ENCODE measurements at places on chromosomes 4 and X.

DNA sequence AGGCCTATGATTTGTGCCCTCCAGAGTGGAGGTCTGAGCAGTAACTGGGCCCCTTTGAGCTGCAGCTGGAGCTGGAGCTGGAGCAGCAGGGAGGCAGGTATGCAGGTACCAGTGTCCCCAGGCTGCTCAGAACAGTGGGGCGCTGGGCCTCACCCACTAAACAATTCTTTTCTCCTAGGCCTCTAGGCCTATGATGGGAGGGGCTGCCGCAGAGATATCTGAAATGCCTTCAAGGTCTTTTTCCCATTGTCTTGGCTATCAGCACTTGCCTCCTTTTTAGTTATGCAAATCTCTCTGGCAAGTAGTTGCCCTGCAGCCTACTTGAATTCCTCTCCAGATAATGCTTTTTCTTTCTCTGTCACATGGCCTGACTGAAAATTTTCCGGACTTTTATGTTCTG lies 79.7 kb upstream of the OTUD4 start:
- DNase-seq, result no peak

- DNase-seq, result no peak
Measured at GRCh38 chr4:4598851-4599411, 57.1 kb upstream of the STX18 start.

DNA sequence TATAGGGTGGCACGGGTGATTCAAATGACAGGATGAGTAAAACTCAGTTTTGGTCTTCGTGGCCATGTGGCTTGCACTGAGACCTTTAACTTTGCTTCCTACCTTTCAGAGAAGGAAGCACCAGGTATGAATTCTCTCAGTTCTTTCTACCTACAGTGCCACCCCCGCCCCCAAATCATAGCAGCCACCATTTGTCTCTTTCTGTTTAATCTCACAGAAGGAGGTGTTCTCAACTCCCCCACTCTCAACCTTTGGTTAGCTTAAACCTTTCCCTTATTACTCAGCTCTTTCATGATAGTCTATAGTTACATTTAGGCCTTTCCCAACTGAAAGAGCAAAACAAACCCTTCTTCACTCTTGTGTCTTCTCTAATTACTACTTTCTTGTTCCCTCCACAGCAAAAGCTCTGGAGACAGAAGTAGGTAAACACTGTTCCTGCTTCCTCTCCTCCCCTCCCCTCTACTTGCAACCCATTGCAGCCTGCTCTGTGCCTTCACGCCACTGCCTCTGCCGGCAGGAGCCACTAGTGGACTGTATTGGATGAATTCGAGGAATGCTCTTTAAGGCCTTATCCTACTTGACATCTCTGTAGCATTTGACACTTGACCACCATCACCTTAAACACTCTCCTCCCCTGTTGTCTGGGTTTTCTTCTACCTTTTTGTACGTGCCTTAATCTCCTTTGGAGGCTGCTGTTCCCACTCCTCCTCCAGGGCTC lies 123.7 kb downstream of the AFF1 start:
- DNase-seq, result peak; percentile 54

- no peak for DNase-seq
Measured at GRCh38 chr4:63302078-63302477, 1107.2 kb downstream of the TECRL start.

DNA sequence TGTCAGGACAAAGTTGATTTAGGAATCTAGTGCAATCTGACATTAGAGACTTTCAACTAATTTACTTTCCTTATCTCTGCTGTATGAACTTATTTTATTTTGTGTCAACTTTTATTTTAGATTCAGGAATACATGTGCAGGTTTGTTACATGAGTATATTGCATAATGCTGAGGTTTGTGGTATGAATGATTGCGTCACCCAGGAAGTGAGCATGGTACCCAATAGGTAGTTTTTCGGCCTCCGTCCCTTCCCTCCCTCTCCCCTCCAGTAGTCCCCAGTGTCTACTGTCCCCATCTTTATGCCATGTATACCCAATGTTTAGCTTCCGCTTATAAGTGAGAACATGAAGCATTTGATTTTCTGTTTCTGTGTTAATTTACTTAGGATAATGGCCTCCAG lies 68.7 kb upstream of the TEX13D start:
- DNase-seq, result no peak

- no peak for DNase-seq
Measured at GRCh38 chrX:19017271-19017670, 33.4 kb upstream of the PHKA2 start.

DNA sequence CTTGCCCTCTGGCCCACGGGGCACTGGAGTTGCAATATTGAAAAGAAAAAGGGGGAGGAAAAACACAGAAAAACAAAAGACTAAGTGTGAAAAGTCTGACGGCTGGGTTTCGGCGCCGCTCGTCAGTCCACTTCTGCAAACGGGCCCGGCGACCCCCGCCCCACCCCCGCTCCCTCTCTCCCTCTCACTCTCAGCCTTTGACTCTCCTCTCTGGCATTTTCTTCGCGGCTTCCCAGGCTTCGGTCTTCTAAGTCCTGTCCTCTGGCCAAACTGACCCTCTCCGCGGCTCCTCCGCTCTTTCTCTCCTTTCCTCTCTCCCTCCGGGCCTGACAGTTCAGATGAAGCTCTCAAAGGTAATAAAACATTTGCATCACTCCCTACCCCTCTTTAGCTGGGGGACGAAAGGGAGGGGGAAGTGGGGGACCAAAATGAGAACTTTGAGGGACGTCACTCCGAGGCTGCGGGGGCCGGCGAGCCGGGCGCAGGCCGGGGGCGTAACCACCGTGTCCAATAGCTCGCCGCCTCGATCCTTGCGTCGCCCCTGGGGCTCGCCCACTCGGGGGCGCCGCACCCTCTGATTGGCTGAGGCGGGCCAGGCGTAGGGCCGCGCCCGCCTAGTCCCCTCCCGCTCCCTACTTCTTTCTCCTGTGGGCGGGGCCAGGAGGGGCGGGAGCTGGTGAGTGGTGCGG lies at the start of gene NKX6-1:
TSS of gene NKX6-1 (minus strand) at position 358 of the 689 bp plus-strand sequence. CDS start 1,064 bp downstream, outside the sequence.
- DNase-seq, result no peak

GRCh38 chr4:24924309-24924781 lies 11.5 kb upstream of the CCDC149 start:
- DNase-seq, result no peak

- DNase-seq, result no peak
Measured at GRCh38 chrX:51494409-51494808, 2.0 kb downstream of the NUDT11 start.

DNA sequence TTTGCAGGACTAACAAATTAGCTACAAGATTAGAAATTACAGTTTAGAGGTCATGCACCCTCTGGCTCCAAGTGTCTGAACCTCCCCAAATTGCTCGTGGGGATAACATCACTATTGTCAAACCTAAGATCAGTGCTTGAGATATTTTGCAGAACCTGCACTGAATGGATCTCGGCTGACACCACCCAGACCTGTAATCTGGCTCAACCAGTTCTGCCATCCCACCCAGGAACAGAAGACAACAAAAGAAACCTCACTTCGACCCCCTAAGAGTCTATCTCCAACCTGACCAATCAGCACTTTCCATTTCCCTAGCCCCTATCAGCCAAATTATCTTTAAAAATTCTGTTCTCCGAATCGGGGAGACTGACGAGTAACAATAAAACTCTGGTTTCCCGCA lies 318.7 kb downstream of the NAP1L3 start:
- DNase-seq, result no peak

- no peak for DNase-seq
Measured at GRCh38 chrX:63784346-63784901, 590 bp downstream of the ARHGEF9 start.

- DNase-seq, result no peak
Measured at GRCh38 chrX:14865201-14865600, 7.7 kb downstream of the FANCB start.

DNA sequence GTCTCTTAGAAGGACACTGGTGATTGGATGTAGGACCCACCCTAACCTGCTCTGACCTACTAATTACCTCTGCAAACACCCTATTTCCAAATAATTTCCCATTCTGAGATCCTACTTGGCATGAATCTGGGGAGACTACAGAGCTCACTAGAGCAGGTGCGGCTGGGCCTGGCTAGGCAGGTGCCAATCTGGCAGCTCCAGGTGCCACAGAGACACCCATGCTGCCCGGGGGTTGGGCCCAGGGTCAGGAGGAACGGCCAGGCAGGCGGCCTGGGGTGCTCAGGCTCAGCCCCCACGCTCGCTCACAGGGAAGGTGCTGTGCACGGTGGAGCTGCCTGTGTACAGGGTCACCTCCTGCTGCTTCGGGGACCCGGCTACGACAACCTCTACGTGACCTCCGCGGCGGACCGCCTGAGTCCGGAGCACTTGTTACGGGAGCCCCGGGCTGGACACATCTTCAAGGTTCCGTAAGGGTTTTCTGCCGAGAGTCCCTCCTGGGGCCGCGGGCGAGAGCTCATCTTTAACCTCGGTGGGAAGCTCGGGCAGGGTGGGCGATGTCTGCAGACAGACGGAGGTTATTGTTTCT lies 26.5 kb upstream of the PLCXD1 start:
- DNase-seq, result no peak

DNA sequence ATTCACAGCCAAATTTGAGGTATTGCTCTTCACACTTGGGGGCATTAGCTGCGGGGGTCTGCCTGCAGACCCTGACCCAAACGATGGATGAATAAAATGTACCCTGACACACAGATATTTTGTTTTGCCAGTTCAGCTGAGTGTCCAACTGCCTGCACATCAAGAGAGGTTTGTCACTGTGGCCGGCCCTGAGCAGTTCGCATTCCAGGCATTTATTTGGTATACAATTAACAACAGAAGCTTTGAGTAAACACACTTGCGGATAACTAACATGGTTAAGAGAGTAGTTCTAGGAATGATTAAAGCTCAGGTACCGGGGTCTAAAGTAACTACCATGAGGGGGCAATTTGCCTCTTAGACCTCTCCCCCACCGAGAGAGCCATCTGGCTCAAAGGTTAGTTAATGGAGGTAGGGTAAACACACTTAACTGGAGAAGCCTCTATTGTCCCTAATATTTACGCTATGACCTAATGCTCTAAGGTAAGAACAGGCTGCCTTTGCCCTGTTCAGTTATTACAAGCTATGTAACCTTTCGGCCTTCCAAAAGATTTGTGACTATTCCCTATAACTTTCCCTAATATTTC lies 162.0 kb downstream of the SNCA start:
- no peak for DNase-seq

DNA sequence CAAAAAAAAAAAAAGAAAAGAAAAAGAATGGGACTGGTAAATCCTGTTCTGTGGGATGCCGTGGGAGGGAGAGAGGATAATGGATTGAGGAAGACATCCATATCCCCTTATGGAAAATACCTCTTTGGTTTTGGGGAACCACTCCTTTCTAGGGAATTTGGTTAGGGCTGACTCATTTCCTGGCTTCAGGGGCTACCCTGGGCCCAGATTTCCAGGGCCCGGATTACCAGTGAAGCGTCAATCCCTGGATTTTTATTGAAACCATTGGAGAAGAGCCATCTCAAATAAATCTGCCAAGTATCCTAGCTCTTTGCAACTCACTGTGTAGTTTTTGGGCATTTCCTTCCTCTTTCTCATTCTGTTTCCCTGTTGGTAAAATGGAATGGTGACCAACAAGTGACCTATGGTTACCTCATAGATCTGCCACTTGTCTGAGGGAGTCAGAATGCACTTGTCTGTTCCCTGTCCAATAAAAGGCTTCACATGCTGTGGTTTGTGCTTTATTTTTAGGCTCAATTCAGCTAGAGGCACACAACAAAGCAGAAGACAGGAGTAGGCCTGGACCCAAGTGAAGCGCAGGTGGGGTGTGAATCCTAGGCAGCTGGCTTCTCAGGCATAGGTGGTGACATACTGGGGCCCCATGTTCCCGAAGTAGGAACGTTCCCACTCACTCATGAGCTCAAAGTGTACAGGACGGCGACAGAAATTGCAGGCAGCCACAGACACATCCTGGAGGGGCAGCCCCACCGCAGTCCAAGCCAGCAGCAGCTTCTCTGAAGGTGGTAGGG lies 8.6 kb downstream of the APEX2 start:
- no peak for DNase-seq

DNA sequence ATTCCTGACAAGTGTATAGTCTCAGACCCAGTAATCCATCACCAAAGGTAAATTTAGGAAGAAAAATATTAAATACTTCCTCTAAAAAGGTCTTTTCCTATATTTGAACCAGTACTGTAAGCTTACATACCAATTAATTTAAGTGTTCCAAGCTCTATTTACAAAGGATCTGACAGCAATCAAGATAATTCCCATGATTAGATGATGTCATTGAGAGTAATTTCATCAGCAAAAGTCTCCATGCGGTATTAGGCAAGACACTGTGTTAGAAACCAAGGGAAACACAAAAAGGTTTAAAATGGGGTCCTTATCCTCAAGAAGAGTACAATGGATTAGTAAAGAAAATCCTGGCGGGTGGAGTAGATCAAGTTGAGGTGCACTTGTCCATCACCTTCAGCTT lies 198.5 kb downstream of the PRDM5 start:
- DNase-seq, result no peak

- no peak for DNase-seq
Measured at GRCh38 chrX:77009691-77010090, 437.5 kb upstream of the FGF16 start.

- DNase-seq, result no peak
Measured at GRCh38 chr4:54843946-54844345, 186.2 kb downstream of the KIT start.

DNA sequence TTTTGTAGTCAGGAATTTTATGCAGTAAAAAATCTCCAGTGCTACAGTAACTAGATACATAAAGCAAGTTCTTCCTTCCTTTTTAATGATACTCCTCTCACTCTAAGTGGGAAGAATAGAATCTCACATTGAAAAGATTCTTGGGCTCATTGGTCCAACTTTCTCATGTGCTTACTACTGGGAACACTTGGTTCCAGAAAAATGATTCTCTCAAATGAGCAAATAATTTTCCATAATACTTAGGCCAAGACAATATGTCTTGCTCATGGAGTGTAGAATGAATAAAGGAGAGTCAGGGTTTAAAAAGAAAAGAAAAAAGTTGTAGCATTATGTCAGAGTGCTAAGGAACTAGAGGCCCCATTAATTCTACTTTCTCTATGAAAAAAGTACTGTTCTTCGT lies 197.8 kb downstream of the RASL11B start:
- no peak for DNase-seq

GRCh38 chr4:121375262-121375661 lies 5.6 kb downstream of the QRFPR start:
- DNase-seq, result no peak

GRCh38 chr4:41461780-41462307 lies 76.1 kb upstream of the LIMCH1 start:
- DNase-seq, result no peak

DNA sequence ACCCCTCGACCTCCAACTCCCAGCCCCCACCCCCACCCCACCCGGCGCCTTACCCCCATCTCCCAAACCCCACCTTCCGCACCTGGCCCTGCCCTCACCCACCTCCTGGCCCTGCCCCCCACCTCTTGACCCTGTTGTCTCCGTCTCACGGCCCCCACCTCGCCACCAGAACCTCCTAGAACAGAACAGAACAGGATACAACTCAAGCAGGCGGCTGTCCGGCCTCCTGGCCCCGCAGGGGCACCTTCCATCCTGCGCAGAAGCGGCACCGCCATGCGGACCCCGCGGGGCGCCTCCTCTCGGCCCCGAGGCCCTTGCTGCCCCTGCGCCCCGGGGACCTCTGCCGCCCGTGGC lies 354 bp downstream of the CTAG2 start:
- DNase-seq, result no peak

GRCh38 chr4:52950226-52950625 lies 88.1 kb downstream of the RASL11B start:
- no peak for DNase-seq

- DNase-seq, result no peak
Measured at GRCh38 chrX:118212817-118213183, 96.2 kb upstream of the KLHL13 start.

All from activated CD4-positive, alpha-beta T cell treated with anti-CD3 and anti-CD28 coated beads, Interleukin-2, amount 50 U/mL, for 4 hours (primary cell).